AG04450 (cell line): ENCODE measurements at places on chromosomes 3 and 15.

GRCh38 chr3:7973006-7973405 lies 528.6 kb upstream of the LMCD1 start:
- DNase-seq, result no peak

- no peak for DNase-seq
Measured at GRCh38 chr3:9875448-9875847, 4.6 kb downstream of the CIDEC start.

DNA sequence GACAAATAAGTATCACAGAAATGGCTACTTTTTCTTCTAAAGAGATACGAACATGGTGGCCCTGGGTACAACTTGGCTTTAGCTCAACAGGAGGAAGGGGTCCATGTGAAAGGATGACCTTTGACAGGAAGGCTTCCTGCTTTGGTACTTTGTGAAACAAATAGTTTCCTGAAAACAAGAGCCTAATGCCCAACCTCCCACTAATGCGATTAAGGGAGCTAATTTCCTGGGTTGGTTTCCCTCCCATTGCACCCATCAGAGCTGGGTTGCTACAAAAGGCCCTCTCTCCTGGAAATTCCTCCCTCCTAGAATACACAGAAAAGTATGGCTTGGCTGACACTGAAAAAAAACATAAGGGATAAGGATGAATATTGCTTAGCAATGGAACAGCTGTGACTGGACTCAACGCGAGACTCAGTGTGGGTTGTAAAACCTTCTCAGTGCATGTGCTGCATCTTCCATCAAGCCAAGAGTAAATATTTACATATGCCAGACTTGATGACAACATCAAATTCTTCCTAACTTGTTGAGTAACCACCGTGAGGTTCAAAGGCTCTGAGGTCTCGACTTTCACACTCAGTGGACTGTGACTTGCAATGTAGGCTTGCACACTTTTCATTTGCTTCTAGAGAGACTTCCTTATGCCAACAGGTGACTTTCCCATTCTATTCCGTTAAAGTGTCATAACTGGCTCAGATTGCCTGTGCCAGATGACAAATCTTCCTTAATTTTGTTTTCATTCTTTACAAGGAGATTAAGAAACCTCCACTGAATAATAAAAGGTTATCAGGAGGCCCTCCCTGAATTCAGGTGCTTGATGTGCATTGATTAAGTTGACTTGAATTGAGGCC lies 60.1 kb downstream of the ADAMTS9 start:
- no peak for DNase-seq

GRCh38 chr3:14414846-14415464 lies 12.5 kb downstream of the SLC6A6 start:
- no peak for DNase-seq

- no peak for DNase-seq
Measured at GRCh38 chr15:48046813-48047438, 73.9 kb upstream of the SLC24A5 start.

- no peak for DNase-seq
Measured at GRCh38 chr3:131299836-131300235, 81.7 kb upstream of the NUDT16 start.

- DNase-seq, result no peak
Measured at GRCh38 chr3:13189639-13190377, 116.6 kb upstream of the IQSEC1 start.

- DNase-seq, result no peak
Measured at GRCh38 chr3:107241217-107241616, 136.0 kb upstream of the CCDC54 start.

- no peak for DNase-seq
Measured at GRCh38 chr3:105905328-105905727, 36.5 kb upstream of the CBLB start.

- no peak for DNase-seq
Measured at GRCh38 chr15:70589728-70590127, 173.6 kb downstream of the UACA start.

GRCh38 chr15:77871852-77872371 lies 205.6 kb downstream of the TBC1D2B start:
- DNase-seq, result no peak

GRCh38 chr3:173399044-173399443 lies 1.5 kb downstream of the NLGN1 start:
- no peak for DNase-seq

GRCh38 chr15:40807888-40808461 lies 702 bp upstream of the DNAJC17 start:
- DNase-seq, result no peak

- no peak for DNase-seq
Measured at GRCh38 chr3:63910891-63911290, 1.3 kb downstream of the SCAANT1 start.

DNA sequence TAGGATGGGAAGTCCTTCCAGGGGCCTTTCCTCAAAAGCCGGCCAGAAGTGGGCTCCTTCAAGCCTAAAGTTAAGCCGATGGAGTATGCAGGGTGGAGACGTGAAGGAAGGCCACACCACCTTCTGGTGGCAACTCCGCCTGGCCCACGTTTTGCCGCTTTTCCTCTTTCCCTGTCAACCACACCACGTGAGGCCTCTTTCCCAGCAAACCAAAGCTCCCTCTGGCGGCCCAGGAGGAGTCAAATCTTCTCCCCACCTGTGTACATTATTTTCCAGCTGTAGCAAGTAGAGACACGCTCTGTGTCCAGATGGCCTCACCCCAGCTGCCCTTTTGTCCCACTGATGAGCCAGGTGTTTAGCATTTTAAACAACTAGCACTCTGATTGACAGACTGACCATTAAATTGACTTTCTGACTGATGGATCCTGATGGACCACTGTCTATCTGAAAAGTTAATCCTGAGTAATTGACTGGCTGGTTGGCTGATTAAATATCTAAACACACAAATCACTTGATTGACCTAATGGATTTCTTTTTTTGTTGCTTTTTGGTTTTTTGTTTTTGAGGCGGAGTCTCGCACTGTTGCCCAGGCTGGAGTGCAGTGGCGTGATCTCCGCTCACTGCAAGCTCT lies 59.6 kb upstream of the ZBTB38 start:
- no peak for DNase-seq

GRCh38 chr15:33547876-33548275 lies 237.1 kb downstream of the RYR3 start:
- peak; percentile 7 for DNase-seq

DNA sequence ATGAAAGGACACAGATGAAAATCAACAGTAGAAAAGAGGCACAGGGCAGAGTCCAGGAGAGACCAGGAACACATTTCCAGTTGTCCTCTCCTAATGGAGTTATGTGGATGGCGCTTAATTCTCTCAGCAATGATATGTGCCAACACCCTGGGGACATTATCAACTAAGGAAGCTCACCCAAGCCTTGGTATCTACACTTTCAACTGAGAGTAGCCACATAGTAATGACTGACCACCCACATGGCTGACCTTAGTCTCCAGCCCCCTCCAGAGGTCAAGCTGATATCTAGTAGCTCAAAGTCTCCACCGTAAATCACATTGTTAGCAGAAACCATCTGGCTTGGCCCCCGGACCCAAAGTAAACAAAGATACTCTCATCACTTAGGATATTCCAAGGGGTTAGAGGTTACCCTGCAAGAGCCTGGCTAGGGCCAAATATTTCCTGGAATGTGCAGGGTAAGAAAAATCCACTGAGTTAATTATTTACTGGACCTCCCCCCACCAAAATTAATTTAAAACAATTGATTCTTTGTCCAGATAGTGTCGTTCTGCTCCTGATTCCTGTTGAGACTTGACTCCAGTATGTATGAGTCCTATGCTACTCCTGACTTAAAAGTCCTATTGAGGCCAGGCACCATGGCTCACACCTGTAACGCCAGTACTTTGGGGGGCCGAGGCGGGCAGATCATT lies 24.8 kb downstream of the GABRR3 start:
- no peak for DNase-seq

DNA sequence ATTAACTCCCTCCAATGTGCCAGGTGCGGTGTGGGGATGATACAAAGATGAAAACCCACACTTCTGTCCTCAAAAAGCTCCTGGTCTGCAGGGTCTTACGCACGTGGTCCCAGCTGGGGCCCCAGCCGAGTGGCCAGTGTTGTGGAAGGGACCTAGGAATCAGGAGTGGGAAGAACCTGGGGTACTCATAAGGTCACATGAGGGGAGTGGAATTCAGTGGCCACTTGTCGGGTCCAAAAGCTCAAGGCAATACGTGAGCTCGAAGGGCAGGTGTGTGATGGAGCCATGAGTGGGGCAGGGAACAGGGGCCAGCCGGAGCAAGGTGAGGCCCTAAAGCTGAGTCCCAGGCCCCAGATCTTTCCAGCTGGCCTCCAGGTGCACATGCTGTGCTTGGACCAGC lies 260.0 kb upstream of the LYSMD4 start:
- no peak for DNase-seq

DNA sequence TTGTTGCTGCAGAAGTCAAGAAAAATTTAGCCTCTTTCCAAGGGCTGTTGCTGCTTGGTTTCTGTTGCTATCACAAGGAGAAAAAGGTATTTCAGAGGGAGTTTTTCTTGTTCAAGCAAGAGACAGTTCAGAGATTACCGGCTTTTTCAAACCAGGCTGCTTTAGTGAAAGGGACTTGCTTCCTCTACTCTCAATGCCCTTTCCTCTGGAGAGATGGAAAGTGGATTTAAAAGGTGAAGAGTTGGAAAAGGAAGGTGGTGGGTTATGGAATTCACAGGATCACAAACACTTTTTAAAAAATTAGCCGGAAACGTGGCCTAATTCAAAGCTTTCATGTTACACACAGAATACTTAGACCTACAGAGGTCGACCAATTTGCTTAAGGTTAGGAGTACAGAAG lies 1.1 kb downstream of the PARP6 start:
- DNase-seq, result no peak

DNA sequence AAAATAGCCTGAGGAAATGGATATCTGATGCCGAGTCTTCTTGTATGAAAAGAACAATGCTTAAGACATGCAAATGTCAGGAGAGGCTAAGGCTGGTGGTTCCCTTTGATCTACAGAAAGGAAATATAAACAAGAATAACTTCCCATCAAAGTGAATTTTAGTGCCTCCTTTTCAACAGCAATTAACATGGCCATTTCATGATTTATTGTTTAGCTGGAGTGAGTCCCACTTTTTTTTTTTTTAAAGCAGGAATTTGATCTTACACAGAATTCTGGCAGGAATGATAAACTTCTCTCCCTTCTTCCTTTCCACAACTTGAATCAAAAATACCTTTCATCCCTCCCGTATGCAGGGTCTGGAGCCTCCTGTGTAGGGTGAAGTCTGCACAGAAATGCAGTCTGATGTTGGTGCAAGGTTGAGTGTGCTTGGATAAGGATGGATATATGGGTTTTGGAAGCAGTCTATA lies 287.0 kb downstream of the MEX3B start:
- DNase-seq, result no peak

GRCh38 chr3:184811663-184811998 lies 335 bp upstream of the VPS8 start:
- DNase-seq, result no peak

GRCh38 chr3:47250309-47251060 lies 32.1 kb downstream of the KIF9 start:
- no peak for DNase-seq

DNA sequence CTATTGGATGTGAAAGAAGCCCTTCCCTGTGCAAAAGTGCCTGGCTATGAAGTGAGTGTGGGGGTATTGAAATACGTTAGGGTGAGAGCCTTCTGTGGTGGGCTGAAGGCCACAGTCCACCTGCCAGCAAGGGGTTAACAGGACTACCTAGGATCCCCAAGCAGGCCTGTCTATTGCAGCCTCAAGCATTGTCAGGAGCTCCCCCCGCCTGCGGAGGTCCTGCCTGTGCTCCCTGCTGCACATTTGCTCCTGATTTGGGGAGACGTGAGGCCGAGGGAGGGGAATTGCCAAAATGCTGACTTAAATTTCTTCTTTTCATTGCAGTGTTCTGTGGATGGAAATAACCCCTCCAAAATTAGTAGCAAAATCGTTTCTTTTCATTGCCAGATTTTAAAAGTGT lies 56.2 kb downstream of the GABRG3 start:
- no peak for DNase-seq

- no peak for DNase-seq
Measured at GRCh38 chr3:15148614-15149013, 49.7 kb upstream of the RBSN start.

DNA sequence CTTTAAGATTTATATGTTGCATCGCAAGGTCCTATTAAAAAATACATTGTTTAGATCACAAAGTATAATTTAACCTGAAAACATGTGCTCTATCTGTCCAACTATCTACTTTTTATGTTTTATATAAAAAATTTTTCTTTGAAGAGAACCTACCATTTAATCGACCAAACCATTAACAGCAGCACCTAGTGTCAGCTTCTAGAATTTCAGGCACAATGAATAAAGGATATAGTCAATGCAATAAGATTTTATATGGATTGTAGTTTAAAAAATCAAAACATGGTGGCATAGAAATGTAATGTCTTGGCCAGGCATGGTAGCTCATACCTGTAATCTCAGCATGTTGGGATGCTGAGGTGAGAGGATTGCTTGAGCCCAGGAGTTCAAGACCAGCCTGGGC lies 313.7 kb downstream of the GAP43 start:
- no peak for DNase-seq

DNA sequence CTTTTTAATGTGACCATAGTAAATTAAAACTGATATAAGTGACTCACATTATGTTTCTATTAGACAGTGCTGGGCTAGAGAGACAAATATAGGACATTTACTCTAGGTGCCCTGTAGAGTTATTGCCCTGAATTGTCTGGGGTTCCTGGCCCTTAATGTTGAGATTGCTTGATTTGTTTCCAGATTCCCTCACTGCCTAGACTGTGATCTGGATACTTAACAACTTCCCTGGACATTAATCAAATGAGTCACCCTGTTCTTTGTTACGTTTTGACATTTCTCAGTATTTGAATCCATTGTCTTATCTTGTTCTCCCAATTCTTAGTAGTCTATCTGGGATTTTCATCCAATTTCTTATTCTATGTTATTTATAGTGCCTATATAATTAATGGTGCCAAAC lies 65.8 kb downstream of the DTWD1 start:
- no peak for DNase-seq

DNA sequence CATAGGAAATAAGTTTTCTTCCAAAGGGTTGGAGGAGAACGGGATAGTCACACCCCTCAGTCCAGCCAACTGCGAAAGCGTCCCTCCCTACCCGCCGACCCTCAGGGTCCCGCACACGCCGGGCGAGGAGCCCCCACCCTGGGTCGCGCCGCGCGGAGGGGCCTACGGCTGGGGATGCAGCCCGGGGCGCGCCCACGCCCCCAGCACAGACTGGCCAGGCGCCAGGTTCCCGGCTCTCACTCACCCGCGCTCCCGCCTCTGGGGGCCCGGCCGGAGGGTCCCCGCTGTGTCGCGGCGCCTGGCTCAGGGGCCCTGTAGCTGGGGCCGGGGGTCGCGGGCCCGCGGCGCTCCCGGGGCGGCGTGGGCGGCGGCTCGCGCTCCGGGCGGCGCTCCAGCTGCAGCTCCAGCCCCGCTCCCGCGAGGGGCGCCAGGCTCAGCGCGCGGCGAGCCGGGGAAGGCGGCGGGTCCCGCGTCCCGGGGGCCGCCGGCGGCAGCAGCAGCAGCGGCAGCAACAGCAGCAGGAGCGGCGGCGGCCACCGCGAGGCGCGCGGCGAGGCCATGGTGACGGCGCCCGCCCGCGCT lies 375 bp downstream of the HEG1 start:
- no peak for DNase-seq

GRCh38 chr15:80596521-80596976 lies 98.6 kb upstream of the ABHD17C start:
- no peak for DNase-seq

GRCh38 chr15:68700455-68701123 lies 120.1 kb downstream of the ANP32A start:
- peak; percentile 11 for DNase-seq
